Stimulated activated effector memory CD8-positive, alpha-beta T cell treated with anti-CD3 and anti-CD28 coated beads, Interleukin-12 subunit alpha, Interleukin-12 subunit beta, amount 100 ng/mL, for 72 hours (primary cell): ENCODE measurements at places on chromosomes 6 and 20.
A peak's percentile ranks its signal among the peaks of the same experiment; 100 is the strongest.

DNA sequence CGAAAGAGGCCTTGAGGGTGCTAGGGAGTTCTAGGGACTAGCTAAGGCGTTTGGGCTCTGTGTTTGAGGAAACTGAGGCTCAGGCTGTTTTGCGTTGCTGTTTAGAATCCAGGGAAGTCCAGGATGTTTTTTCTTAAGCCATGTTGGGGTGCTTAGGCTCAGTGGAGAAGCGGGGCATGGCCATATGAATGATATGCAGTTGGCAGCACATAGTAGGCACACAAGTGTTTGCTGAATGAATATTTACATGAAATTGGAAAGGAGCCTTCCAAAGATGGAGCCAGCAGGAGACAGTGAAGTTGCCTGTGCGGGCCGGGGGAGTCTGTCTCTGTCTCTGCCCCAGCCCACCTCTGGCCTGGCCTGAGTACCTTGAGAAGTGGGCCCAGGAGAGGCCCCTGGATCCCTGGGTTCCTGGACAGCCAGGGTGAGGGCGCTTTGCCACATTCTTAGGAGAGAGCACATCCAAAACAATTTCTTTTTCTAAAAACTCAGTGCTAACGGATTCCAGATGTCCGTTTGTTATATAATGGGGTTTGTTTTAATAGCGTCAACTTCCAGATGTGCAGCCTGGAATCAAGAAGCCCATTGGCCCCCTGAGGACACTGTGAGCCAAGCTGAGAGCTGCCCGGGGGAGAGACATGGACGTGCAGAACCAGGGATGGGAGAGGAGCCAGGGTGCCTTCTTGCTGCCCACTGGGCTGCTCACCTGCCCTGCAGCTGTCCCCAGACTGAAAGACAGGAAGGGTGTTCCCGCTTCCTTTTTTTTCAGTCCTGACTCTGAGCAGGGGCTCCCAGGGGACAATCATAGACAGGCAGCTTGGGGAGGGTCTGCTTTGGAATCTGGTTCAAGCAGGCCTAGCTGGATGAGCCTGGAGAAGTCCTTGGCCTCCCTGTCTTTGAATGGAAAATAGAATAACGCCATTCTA lies 20.1 kb upstream of the EMILIN3 start:
- DNase-seq: no peak

DNA sequence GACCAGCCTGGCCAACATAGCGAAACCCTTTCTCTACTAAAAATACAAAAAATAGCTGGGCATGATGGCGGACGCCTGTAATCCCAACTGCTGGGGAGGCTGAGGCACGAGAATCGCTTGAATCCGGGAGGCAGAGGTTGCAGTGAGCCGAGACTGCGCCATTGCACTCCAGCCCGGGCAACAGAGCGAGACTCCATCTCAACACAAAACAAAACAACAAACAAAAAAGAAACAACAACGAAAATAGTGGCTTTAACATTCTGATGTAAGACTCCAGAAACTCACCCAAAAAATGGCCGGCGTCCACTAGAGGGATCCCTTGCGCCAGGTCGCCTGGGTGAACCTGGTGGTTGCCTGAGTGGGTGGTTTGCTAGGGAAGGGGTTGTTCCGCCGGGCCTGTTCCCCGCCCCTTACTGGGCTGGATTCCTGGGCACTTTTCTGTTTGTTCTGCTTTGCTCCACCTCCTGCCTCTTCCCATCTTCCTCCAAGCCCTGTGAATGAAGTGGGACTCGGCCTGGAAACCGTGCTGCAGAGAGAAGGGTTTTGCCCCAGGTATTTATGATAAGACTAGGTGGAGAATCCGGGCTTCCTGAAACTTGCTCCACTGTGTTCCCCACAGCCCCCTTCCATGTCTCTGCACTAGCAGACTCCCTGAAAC lies 1.5 kb downstream of the PABPC1L start:
- peak; percentile 63 for DNase-seq

DNA sequence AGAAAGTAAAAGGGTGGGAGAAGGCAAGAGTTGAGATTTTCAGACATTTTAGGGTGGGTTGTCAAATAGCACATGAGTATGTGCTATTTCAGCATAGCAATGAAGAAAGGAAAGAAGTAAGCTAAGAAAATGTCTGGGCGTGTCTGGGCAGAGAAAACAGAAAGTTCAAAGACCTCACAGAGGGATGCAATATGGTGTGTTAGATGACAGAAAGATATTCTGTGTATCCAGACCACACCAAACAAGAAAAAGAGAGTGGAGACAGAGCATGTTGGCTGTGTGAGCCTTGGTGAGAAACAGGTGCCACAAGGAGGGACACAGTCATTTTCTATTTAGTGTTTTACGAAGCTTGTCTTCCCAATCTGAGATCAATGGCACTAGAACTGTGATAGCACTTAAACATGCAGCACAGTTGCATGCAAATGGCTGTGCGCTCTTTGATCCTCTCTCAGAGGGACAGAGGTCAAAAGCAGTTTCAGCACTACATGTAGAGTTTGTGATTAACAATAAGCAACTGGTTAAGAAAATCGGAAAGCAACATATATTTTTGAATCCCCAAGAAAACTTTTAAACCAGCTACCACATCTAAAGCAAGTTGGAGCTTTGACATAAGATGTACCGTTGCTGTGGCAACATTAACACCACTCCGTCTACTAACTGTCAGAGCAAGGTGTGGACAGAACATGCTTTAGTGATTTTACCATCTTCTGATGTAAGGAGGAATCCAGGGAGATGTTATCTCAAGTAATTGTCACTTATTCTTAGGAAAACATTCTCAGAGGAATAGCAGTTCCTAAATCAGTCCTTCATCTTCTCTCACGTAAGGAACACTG lies 515.5 kb upstream of the NOX3 start:
- no peak for DNase-seq

DNA sequence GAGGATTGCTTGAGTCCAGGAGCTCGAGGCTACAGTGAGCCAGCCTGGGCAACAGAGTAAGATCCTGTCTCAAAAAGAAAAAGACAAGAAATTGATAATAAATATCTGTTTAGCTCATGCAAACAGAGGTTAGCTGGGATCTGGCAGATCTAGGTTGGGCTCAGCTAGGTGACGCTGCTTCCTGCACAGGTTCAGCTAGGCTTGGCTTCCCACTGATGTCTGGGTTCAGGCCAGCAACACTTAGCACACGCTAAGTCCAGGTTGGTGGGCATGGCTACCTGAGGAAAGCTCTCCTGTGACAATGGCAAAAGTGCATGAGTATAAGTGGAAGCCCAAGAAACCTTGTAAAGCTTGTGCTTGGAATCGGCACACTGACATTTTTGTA lies 48.7 kb downstream of the RIN2 start:
- no peak for DNase-seq

GRCh38 chr6:37946057-37946456 lies 126.5 kb downstream of the ZFAND3 start:
- no peak for DNase-seq

GRCh38 chr6:52263709-52264540 lies 19.6 kb upstream of the IL17F start:
- peak; percentile 61 for DNase-seq

DNA sequence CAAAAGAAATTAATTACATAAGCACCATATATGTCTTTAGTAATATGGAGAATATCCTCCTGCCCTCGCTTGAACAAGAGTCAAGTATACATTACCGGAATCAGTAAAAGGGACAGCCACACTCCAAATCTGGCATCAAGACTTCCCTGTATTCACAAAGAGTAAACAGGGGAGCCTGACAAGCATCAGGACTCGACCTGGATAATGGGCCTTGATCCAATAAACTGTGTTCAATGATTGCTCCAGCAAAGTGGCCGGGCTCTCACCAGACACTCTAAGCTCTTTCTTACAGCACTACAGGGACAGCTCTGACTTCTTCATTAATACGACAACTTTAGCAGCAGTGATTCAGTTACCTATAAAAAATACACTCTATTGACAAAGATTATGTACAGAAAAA lies 307.9 kb upstream of the POU3F2 start:
- DNase-seq: no peak

GRCh38 chr6:125164696-125165095 lies 11.1 kb downstream of the TPD52L1 start:
- DNase-seq: no peak

GRCh38 chr6:43699564-43700186 lies 12.1 kb upstream of the MRPS18A start:
- no peak for DNase-seq

GRCh38 chr6:137880746-137881521 lies 13.9 kb downstream of the TNFAIP3 start:
- no peak for DNase-seq

DNA sequence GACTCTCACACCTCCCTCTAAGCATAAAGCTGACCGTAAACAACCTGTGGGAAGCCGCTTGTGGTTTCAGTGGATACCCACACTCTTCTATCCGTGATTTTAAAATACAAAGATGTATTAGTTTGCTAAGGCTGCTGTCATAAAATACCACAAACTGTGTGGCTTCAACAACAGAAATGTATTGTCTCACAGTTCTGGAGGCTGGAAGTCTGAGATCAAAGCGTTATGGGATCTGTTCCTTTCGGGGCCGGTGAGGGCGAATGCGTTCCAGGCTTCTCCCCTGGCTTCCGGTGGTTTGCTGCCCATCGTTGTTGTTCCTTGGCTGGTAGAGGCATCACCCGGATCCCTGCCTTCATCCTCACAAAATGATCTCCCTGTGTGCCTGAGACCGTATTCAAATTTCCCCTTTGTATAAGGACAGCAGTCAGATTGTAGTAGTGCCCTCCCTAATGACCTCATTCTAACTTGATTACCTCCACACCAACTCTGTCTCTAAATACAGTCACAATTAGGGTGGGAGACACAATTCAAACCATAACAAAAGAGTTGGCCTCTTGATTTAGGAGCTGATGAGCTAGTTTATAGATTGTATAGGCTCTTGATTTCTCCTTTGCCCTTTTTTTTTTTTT lies 210.6 kb upstream of the SOX4 start:
- DNase-seq: no peak

DNA sequence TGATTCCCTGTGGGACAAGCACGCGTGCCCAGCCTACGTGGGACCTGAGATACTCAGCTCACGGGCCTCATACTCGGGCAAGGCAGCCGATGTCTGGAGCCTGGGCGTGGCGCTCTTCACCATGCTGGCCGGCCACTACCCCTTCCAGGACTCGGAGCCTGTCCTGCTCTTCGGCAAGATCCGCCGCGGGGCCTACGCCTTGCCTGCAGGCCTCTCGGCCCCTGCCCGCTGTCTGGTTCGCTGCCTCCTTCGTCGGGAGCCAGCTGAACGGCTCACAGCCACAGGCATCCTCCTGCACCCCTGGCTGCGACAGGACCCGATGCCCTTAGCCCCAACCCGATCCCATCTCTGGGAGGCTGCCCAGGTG lies 11.9 kb upstream of the RBCK1 start:
- DNase-seq: no peak

DNA sequence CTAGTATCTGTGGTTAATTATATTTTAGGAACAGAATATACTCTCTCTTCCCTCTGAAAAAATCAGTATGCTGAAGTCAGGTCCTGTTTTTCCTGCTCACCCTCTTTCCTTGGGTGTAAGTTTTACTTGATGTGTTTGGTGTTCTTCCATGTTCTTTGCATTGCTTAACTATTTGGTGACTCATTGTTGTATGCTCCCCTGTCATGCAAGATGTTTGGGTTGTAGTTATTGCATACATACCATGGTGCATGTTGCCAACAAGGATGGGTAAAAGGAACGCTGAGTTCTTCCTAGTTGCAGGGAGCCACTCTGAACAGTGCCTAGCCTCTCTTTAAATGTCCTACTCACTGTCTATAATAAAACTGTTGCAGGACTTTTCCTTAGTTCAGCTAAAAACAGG lies 207.9 kb upstream of the LAMP5 start:
- DNase-seq: no peak

DNA sequence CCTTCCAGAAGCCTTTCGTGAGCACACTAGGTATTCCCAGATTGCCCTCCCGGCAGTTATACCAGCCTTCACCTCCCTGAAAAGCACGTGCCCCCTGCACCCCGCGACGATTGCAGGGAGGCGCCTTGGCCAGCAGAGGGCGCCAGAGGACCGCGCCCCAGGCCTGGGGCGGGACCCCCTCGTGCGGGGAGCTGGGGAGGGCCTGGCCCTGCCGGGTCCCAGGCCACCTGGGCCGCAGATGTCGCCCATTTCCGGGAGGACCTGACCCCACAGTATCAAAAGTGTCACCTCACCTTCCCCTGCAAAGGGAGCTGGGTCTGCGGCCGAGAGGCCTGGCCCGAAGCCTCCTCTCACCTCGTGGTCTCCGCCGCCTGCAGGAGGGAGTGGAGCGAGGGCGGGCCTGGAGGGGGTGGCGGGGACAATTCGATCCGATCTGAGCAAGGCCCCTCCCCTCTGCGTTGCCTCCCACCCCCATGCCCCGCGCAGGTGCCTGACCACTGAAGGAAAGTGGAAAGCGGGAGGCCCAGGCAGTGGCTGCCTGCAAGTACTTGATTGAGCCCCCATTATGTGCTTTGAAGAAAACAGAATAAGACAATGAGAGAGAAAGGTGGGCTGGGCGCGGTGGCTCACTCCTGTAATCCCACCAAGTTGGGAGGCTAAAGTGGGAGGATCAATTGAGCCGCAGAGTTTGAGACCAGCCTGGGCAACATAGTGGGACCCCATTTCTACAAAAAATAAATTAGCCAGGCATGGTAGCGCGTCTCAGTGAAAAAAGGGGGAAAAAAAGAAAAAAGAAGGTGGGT lies 3.5 kb upstream of the SNAI1 start:
- DNase-seq: peak; percentile 86

- no peak for DNase-seq
Measured at GRCh38 chr6:347232-347631, 44.3 kb upstream of the IRF4 start.

GRCh38 chr6:15524861-15525401 lies 137.9 kb downstream of the DTNBP1 start:
- no peak for DNase-seq

DNA sequence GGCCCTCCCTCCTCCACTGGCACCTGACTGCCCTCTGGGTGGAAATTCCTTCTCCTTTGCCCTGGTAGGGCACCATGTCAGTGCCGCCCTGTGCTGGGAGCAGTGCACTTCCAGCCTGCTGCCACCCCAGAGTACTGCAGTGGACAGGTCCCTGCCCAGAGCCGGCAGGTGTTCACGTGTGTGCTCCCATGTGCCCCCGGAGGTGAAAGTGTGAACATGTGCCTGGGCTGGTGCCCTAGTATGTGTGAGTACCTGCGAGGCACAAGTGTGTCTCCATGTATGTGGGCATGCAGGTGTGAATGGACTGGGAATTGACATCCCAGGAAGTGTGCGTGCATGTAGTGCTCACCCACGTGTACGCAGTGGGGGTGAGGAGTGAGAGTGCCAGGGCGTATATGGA lies 29.4 kb downstream of the SDCBP2 start:
- no peak for DNase-seq

DNA sequence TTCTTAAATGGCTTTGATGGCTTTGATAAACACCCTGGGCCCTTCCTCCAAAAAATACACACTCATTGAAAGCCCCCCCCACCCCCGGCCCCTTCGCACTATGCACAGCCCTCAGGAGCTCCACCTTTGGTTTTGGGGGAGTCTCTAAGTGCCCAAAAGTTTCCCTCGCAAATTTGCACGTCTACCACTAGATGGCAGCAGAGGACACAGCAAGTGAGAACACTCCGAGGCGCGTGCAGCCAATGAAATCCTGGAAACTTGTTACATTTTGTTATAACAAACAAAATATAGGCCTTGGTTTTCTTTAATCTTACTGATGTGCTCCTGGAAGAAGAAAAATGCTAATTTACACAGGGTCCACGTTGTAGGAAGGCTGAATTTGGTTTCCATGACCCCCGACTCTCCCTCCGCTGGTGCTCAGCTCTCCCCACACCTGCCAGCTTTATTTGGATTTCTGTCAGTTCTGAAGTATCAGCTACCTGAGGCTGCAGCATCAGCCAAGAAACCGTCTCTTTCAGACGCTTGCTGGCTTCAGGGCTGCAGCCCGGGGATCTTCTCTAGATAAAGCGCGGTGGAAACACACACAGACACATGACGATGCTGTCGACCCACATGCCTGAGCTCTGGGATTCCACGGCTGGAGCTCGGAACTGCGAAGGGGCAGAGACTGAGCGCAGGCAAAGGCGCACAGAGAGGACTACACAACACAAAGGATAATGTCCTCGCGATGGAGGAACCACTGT lies 148.3 kb upstream of the RPS6KA2 start:
- DNase-seq: peak; percentile 62
